ENCODE measurements at places on chromosomes 4 and X.

DNA sequence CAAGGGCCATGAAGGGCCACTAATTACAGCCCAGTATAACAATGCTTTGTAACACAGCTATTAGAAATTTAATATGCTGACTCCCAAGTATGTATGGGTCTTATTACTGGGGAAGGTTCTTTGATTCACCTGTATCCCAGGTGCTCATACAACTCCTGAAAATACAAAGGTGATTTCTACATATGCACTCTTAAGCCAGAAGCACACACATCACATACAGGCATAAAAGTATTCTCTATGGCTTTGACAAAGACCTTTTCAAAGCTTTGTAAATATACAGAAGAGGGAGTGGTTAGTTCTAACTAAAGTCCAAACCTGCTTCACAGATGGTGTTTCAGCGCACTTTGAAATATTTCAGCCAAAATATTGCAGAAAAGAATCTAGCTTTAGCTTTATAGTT, 191.5 kb downstream of the SNCA start:
- DNase-seq: no peak

GRCh38 chr4:80926446-80926845, 104.1 kb upstream of the BMP3 start:
- DNase-seq: no peak

GRCh38 chr4:2689825-2690700, 66.1 kb downstream of the TNIP2 start:
- DNase-seq: no peak

DNA sequence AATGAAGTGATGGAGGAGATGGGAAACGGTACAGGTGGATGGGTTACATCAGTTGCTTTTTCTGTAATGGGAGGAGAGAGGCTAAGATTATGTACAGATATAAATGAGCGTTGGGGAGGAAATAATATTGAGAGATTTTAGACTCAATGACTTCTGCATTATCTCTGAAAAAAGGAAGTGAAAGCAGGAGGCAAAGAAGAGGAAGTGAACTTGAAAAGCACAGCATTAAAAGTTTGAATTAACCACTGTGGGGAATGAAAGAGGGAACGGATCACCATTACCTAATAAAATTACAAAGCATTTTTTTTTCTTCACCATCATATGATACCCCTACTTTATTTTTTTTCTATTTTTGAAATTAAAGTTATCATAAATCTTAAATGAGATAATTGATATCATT, 1025.5 kb downstream of the RPA4 start:
- DNase-seq: no peak

GRCh38 chr4:8114456-8115202, 44.0 kb downstream of the ABLIM2 start:
- DNase-seq: no peak

GRCh38 chr4:100348473-100348872, 158.2 kb upstream of the DDIT4L start:
- DNase-seq: no peak

DNA sequence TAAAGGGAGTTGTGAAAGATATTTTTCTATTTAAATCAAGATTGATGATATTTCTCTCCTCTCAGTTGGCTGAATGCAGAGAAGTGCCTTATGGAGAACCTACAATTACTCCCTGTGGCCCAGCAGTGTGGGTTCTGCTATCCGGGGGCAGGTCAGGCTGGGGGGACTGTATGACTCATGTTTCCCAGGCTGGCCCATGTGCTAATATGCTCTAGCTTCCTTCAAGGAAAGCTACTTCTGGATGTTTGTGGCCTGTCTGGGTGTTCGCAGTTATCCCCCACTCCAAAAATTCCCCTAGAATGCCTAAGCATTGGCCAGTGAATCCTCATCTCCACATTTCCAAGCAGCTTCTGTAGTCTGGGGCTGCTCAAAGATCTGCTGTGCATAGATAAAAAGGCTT, 58.9 kb upstream of the SPP1 start:
- DNase-seq: no peak

Measured in stimulated activated CD4-positive, alpha-beta T cell treated with anti-CD3 and anti-CD28 coated beads, Interleukin-1b, Interleukin-23, amount 100 ng/mL, for 1 hour (primary cell).